ENCODE measurements at places on chromosomes 3 and 15.

GRCh38 chr15:85782064-85782463 is 12.7 kb downstream of the KLHL25 start:
- DNase-seq = no peak

DNA sequence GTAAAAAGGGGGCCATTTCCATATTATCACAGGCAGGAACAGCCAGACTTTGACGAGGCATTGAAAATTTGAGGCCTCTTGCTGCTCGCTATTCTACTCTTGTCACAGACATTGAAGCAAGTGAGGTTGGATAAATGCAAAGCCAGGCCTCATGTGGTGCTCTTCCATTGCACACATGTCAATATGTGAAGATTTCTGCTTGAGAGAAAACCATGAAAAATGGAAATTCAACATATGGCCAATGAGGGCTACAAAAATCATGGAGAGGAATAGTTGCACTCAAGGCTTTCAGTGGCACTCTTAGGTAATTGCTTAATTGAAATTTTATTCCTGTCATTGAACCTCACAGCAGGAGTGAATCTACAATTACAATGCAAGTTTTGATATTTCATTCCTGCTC is 185.6 kb upstream of the MBNL1 start:
- no peak for DNase-seq

- no peak for DNase-seq
Observed at GRCh38 chr3:55369141-55369847, 117.8 kb downstream of the WNT5A start.

- DNase-seq = no peak
Observed at GRCh38 chr3:20125897-20126296, 60.1 kb downstream of the SGO1 start.

- no peak for DNase-seq
Observed at GRCh38 chr3:62708638-62709373, 166.4 kb downstream of the CADPS start.

Data from GM04503 (cell line).